ENCODE measurements at places on chromosomes 6 and 20.

DNA sequence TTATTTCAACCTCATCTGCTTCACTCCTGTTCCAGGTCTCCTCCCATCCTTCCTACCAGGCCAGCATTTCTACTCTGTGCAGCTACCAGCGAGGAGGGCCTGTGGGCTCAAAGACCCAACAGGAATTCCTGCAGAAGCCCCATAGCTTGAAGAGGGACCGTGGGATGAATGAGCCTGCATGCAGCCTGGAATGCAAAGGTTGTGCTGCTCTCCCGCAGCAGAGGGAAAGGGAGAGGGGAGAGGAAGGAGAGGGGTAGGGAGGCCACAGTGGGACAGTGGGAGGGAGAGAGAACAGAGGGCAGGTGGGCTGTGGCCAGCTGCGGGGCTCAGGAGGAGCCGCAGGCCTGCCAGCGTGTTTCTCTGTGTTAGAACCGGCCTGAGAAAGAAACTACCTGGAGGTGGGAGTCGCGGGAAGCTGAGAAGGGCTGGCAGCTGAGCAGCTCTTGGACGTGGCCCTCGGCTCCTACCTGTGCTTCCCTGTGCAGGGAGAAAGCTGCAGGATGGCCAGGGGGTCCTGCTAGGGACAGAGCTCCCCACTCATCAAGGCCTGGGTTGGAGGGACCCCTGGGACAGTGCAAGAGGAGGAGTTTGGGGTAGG is 66.1 kb upstream of the MLN start:
- no peak for DNase-seq

- DNase-seq = no peak
These were observed 122.7 kb downstream of the BTBD9 start for GRCh38 chr6:38517005-38517404.

- DNase-seq = no peak
These were observed 5.3 kb downstream of the CDKN1A start for GRCh38 chr6:36683656-36684446.

DNA sequence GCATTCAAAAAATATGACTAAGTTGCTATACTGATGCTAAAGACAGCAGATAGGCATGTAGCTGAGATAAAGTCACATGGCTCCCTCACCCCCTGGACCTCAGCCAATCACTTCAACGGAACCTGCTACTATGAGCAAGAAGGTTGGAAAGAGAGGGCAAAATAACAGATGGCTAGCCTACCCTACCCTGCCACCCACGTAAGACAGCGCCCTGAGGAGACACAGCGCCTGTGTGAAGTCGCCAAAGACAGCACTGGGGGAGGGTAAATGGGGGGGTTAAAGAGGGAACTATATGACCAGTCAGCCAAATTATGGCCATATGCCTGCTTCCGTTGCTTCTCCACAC is 163.2 kb downstream of the RALGAPA2 start:
- peak; percentile 21 for DNase-seq

- no peak for DNase-seq
These were observed 19.0 kb downstream of the MCM8 start for GRCh38 chr20:5969348-5969935.

GRCh38 chr20:46277602-46278001 is 30.7 kb downstream of the CDH22 start:
- no peak for DNase-seq

GRCh38 chr6:34028691-34029360 is 117.1 kb downstream of the GRM4 start:
- no peak for DNase-seq

DNA sequence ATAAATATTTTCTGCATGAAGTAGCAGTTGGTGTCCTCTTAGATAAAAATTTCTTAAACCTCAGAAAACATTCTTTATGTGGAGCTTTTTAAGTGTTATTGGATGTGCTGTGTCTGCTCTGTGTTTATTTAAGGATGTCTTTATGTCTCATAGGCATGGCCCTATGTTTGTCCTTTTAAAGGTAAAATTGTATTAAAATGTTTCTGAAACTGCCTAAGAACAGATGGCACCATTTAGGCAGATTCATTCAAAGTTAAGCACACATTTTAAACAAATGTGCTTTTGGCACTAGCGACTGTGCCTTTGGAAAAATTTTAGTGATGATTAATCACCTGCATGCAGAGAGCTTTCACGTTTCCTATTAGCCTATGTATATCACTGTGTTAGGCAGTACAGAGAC is 125.2 kb downstream of the KIF6 start:
- DNase-seq = no peak

DNA sequence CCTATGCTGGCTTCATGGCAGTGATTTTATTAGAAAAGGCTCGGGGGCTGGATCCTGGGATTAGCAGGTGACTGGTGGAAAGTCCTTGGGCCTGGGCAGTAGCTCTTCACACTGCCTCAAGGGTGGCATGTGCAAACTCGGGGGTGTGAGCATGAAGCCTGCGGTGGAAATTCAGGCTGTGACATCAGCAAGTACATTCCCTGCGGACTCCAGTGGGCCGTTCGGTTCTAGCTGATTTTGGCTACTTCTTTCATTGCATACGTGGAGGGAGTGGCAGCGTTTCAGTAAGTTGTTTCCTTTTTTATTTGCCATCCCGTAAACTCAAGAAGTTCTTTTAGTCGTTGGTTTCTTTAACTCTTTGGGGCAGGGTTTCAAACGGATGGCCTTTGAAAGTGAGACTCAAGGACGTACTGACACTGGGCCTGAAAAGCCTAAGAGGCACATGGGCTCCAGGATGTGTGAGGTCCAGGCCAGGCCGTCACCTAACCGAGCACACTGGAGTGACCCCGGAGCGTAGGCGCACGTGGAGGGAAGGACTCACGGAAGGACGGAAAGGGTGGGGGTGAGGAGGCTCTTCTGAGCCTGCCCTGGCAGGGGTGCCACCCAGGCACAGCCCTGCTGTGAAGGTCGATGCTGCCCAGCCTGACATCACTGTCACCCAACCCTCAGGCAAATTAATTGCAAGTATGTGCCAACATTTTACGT is 104.0 kb upstream of the FRMD1 start:
- no peak for DNase-seq

- DNase-seq = no peak
These were observed 151.7 kb upstream of the AKAP12 start for GRCh38 chr6:151087861-151088598.

DNA sequence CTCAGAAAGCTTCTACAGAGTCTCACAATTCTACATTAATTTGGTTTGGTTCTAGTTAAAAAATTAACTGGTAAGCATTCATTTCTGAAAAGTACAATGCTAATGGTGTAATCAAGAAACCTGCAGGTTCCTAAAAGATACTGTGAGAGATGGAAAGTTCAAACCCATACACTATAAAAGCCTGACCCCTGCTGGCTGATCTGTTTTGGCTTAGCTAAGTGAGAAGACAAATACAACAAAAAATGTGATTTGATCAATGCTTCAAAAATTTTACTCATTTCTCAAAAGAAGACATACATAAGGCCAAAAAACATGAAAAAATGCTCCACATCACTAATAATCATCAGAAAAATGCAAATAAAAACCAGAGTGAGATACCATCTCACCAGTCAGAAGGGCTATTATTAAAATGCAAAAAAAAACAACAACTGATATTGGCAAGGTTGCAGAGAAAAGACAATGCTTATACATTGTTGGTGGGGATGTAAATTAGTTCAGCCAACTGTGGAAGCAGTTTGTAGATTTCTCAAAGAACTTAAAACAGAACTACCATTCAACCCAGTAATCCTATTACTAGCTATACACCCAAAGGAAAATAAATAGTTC is 102.8 kb downstream of the MOXD1 start:
- no peak for DNase-seq

DNA sequence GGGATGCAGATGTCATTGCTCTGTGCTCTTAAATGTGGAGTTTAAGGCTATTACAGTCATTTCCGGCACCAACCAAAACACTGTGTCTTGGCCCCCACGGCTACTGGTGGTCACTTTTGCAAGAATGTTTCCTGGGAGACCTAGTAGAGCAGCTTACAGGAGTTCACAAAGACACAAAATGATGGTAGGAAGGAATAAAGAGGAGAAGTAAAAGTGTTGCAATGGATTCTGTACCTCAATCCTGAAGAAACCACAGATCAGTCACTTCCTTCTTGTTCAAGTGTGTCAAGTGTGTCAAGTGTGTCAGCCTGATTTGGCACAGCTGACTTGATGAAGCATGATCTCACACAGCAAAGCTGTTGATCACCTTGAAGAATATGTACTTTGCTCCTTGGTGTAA is 344.0 kb downstream of the PLCB1 start:
- no peak for DNase-seq

DNA sequence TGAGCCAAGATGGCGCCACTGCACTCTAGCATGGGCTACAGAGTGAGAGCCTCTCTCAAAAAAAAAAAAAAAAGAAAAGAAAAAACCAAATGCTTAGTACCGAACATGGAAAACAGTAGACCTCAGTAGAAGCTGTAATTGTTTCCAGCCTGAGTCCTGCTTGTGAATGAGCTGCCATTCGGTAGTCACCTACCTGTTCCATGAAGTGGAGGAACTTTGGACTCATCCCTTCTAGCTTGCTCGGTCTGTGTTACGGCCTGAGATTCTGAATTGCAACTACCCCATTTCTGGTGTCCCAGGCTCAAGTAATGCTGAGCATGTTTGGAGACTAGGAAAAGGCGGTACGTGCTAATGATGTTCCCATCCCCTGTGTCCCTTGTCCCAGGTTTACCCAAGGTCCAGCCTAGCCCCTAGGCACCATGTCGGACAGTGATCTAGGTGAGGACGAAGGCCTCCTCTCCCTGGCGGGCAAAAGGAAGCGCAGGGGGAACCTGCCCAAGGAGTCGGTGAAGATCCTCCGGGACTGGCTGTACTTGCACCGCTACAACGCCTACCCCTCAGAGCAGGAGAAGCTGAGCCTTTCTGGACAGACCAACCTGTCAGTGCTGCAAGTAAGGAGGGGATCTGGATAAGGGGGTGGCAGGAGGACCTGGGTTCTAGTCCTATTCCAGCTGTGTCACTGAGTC is 5.1 kb downstream of the TGIF2 start:
- DNase-seq = no peak

DNA sequence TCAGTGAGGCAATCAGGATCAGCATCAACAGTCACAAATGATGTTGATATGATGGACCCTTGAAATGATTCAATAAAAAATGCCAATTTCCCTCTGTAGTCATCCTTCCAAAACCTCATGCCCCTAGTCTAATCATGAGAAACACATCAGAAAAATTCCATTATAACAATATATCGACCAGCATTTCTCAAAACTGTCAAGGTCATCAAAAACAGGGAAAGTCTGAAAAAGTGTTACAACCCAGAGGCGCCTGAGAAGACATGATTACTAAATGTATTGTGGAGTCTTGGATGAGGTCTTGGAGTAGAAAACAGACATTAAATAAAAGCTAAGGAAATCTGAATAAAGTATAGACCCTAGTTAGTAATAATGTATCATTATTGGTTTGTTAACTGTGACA is 133.8 kb downstream of the SLC35B3 start:
- no peak for DNase-seq

DNA sequence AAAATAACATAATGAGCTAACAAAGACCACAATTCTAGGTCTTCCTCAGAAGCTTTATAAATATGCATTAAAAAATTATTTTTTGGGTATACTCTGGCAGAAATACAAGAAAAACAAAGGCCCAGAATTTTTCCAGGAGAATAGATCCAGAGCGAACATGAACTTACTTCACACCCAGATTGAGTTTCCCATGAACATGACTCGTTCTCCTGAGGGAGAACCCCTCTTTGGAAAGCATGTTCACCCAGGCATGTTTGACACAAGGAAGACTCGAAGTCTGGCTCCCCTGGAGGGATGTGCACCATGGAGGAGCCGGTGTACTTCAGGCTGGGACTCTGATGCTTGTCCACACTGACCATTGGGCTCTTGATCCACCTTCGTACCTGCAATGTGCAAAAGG is 56.1 kb downstream of the SGK1 start:
- no peak for DNase-seq

GRCh38 chr6:127030836-127031235 is 87.6 kb upstream of the RSPO3 start:
- no peak for DNase-seq

DNA sequence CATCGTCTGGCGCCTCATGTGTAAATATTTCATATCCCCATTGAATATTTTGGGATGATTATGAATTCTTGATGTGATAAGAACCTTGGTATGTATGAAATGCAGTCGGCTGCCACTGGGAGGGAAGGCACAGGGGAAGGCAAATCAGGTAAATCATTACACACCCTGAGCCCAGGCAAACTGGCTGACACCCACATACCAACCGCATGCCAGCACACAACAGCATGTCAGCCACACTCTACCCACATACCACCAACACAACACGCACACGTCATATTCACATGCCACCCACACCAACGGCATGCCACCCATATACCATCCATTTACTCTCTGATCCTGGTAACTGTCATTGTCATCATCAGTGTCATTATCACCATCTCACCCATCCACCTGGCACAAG is 28.3 kb upstream of the MDGA1 start:
- DNase-seq = no peak

DNA sequence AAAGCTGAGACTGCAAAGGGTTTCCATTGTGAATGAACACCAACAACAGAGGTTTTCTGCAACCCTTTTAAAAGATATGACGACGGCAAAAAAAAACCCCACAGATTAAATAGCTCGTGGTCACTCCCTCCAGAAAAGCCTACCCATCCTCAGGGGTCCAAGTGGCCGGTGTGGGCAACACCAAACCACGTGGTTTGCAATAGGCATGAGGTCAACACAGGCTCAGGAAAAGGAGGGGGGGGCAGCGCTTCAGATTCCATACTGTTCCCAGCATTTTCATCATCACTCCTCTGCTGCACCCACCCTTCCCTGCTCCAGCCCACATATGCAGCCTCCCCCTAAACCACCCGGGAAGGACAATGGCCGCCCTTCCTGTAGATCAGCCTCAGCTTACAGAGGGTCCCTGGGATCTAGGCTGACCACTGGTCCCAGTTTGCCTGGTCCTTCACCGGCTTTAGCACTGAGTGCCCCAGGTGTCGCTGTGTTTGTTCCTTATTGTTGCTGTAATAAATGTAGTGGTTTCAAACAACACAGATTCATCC is 122.8 kb upstream of the PHACTR3 start:
- DNase-seq = no peak

- DNase-seq = no peak
These were observed 108.6 kb upstream of the MRPS10 start for GRCh38 chr6:42326248-42326647.

DNA sequence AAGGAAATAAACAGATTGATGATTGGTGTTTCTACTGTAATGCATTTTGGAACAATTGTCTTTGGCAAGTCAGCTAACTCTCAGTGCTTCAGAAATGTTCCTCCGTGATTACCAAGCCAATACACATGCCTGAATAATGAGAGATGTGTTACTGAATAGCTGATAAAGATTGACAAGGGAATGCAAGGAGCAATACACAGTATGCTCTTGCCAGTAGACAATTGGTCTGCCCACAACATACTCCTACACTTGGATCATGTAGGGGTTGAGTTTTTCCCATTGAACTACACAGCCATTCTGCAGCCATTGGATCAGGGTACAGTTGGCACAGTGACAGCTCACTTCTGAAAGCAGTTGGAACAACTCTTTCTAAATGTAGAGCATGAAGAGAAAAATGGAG is 5.6 kb upstream of the GJB7 start:
- DNase-seq = no peak

- DNase-seq = no peak
These were observed 153.8 kb upstream of the IRAK1BP1 start for GRCh38 chr6:78713564-78713963.
